Activated naive CD8-positive, alpha-beta T cell treated with anti-CD3 and anti-CD28 coated beads for 36 hours (primary cell): ENCODE measurements at places on chromosomes 5 and 9. TPM values are rescaled to one million over a fixed set of nuclear protein-coding genes. Genes with fewer than 3 reads are reported as not detected.
A peak's percentile ranks its signal among the peaks of the same experiment; 100 is the strongest.

- H3K4me3 ChIP-seq, result no peak overlapping the region
- H3K36me3 ChIP-seq, result no peaks in the 10 kb centered on the region
- no peak overlapping the region for H3K27ac ChIP-seq
- DNase-seq, result no peak
- H3K4me1 ChIP-seq, result peaks cover 1% of the 10 kb centered on the region
- H3K27me3 ChIP-seq, result peaks cover 63% of the 10 kb centered on the region
Measured at GRCh38 chr5:176733406-176734262, 76.7 kb upstream of the UNC5A start.

Gene SPINK4
- not detected for total RNA-seq

DNA sequence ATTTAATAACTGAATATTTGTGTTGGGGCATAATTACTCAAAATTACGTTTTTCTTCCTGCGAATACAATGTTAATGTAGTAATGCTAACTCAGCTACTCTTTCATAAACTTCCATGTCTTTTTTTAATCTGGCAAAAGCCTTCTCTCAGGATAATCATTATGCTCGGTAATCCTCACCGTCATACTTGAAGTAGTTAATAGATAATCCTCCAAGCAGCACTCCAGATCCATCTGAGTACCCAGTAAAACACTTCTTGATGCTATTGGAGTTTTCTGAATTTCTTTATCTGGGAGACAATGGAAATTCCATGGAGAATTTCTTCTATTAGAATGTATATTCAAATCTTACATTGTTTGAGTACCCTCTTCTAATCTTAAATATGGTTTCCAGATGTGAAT is 34.3 kb downstream of the PARP8 start:
- H3K36me3 ChIP-seq, result peaks cover 41% of the 10 kb centered on the region
- H3K27ac ChIP-seq, result peak overlapping the region; percentile 9
- no peaks in the 10 kb centered on the region for H3K27me3 ChIP-seq
- H3K4me3 ChIP-seq, result no peak overlapping the region

- H3K27me3 ChIP-seq, result no peaks in the 10 kb centered on the region
- H3K36me3 ChIP-seq, result no peaks in the 10 kb centered on the region
- H3K4me1 ChIP-seq, result no peaks in the 10 kb centered on the region
- H3K27ac ChIP-seq, result no peak overlapping the region
- no peak for DNase-seq
- no peak overlapping the region for H3K4me3 ChIP-seq
Measured at GRCh38 chr9:73348471-73348870, 196.8 kb downstream of the ANXA1 start.

DNA sequence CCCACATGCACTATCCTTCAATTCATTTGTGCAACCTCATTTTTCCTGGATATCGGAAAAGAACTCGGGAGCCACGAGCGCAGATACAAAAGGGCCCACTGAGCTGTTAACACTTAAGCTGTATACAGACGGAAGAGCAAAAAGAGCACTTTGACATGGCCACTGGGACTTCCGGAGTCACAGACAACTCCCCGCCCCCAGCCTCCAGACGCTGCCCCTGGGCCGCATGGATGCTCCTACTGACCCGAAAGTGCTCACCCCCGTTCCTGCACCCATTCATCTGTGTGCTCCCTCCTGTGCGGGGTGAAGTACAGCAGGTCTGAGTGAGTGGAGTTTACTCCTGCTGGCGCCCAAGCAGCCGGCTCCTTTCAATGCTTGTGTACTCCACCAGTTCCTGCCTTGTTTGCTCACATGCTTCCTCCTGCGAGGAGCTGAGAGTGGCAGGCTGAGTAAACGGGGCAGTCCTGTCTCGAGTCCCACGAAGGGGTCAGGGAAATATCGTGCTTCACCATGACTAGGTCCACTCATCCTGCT is 901.0 kb upstream of the CTNND2 start:
- no peak overlapping the region for H3K4me3 ChIP-seq
- no peak overlapping the region for H3K27ac ChIP-seq
- no peaks in the 10 kb centered on the region for H3K27me3 ChIP-seq
